ENCODE measurements at places on chromosomes 2 and 18.
A peak's percentile ranks its signal among the peaks of the same experiment; 100 is the strongest.

GRCh38 chr18:5073026-5073944, 123.8 kb downstream of the AKAIN1 start:
- peak; percentile 50 for DNase-seq

DNA sequence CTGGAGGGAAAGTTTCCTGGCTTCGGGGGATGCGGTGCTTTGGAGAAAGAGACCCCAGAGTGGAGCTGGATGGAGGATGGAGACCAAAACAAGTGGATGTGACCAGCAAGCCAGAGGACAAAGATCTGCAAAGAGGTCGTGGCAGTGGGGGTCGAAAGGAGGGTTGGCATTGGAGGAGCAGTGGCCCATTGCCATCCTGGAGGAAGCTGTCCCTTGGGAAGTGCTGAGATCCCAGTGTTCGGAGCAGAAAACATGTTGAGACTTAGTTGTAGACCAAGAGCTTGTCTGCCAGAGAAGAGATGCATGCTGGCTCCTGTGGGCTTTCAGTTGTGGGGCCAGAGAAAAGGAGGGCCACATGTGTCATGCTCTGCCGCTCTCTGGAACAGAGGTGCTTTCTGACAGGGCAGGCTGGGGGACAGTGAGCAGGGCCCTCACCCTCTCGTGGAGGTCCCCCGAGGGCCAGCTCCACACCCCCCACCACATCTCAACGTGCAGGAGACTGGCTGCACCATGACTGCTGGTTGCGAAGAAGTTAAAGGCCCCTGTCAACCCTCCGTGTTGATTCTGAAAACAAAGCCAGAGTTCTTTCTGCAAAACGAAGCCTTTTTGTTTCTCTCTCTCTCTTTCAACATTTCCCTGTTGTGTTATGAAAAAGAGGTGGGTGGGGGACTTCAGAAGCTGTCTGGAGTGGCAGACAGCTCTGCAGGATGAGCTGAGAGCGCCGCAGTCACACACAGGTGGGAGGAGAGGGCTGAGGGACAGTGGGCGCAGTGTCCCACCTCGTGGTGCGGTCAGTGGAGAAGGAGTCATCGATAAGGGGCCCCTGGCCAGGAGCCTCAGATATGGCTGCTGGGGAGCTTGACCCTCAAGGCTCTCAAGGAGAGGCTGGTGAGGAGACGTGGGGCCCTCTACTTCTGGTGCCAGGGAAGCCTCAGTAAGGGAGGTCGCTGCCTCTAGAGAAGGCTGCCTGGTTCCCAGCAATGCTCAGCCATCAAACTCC, 77.6 kb upstream of the BCL2L11 start:
- no peak for DNase-seq

DNA sequence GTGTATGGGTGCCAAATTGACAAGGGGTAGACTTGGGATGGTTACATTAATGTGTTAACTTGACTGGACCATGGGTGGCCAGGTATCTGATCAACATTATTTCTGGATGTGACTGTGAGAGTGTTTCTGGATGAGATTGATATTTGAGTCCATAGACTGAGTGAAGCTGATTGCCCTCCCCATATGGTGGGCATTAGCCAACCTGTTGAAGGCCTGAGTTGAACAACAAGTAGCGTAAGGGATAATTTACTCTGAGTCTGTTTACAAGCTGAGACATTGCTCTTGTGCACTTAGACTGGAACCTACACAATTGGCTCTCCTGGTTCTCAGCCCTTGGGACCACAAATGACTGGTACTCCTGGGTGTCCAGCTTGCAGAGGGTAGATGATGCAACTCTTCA, 240.1 kb downstream of the ASXL3 start:
- DNase-seq, result no peak

- no peak for DNase-seq
Measured at GRCh38 chr2:238106339-238106697, 6.2 kb downstream of the ESPNL start.

GRCh38 chr2:207399301-207399700, 130.5 kb upstream of the CREB1 start:
- no peak for DNase-seq

- DNase-seq, result no peak
Measured at GRCh38 chr2:230614913-230615332, 97.7 kb upstream of the CAB39 start.

GRCh38 chr2:40168546-40168945, 283.3 kb downstream of the SLC8A1 start:
- DNase-seq, result no peak

DNA sequence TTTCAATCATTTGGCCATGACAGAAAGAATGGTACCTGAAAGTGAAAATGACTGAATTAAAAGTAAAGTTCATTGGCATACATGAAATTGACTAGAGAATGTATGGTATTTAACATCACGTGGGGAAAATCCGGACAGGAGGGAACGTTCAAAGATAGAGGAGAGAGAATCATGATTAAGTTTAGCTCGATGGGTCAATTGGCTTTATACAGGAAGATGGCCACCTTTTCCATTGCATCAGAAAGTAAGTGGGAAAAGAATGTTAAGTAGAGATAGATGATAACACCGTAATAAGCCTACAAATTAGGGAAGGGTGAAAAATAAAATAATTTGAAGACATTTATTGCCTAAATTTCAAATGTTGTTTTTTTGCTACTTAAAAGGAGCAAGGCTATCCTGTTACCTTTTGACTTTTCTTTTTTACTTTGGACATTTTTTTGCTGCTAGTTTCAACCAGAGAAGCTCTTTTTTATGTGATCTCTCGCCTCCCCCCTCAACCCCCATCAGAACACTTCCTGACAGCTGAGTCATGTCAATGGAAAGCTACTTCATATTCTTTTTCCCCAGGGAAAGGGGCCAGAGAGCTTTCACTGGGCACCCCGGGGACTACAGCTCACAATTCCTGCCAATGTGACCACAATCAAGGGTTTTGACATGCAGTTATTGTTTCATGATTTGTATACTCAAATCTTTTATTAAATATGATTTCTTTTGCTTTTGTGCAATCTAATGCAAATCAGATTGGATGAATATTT, 767 bp upstream of the CCDC102B start:
- DNase-seq, result no peak

GRCh38 chr2:172091000-172091641, 5.8 kb downstream of the DLX1 start:
- DNase-seq, result no peak

DNA sequence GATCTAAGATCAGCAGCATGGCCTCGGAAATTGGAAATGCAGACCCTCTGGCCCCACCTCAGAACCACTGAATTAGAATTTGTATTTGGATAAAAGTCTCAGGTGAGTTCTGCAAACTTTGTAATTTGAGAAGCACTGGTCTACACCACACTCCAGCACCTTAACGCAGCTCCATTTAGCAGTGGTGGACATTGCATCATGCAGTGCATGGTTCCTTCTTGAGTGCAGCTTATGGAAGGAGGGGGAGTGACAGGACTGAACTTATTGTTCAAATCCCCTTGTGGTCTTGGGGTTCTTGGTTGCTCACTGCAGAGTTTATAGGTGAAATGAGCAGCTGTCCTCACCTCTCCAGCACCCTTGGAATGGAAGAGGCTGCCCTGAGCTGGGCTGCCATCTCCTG, 17.4 kb upstream of the STEAP3 start:
- DNase-seq, result no peak

DNA sequence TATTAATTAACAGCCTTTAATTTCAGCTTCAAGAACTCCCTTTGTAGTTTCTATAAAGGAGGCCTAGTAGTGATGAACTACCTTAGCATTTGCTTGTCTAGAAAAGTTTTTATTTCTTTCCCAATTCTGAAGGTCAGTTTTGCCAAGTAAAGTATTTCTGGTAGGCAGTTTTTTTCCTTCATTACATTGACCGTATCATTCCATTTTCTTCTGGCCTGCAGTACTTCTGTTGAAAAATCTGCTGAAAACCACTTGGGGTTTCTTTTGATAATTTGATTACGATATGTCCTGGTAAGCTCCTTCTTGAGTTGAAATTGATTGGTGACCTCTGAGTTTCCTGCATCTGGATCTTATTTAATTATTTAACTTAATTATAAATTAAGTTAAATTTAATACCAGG, 691.8 kb downstream of the TSN start:
- no peak for DNase-seq

DNA sequence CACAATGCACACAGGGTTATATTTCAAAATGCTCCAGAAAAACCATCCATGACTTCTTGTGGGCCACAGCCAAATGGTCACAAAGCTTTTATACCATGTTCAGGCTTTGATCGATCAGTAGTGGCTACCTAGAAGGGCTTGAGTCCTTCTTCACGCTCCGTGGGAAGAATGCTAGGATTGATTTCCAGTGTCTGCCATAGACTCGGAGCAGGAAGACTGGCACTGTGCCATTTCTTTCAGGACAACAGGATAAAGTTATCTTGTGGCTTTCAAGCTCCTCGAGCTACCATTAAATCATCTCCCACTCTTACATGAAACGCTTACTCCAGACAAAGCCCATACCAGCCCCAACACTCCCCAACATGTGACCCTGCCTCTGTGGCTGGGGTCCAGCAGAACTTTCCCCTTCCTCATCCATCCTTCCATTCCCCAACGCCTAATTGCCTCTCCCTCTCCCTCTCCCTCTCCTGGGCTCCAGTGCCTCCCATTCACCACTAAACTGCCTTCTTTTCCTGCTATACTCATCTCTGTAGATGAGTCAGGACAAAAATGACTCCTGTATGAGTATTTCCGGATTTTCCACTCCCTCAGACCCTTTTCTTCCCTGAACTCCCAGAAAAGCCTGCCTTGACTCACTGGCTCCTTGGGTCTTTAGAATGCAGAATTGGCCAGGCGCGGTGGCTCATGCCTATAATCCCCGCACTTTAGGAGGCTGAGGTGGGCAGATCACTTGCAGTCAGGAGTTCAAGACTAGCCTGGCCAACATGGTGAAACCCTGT, 40.9 kb downstream of the ADD2 start:
- DNase-seq, result no peak

DNA sequence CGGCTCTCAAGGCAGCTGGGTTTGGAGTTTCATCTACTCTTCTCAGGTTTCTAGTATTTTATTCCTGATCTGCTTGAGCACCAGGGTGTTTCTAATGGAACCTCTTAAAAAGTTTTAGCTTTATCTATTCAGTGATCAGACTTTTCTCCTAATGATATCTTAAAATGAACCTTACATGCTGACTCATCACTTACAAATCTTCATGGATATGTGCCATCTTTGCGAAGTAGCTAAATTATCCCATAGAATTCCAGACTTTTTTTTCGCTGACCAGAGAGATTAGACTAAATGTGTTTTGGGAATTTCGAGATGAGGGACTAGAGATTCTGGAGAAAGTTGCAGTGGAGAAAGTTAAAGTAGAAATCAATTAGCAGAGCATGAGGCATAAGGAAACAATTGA, 401.0 kb downstream of the GRB14 start:
- DNase-seq, result no peak

- no peak for DNase-seq
Measured at GRCh38 chr2:72494392-72494791, 331.4 kb downstream of the EXOC6B start.

- no peak for DNase-seq
Measured at GRCh38 chr2:241017228-241017940, 19.0 kb downstream of the SNED1 start.

DNA sequence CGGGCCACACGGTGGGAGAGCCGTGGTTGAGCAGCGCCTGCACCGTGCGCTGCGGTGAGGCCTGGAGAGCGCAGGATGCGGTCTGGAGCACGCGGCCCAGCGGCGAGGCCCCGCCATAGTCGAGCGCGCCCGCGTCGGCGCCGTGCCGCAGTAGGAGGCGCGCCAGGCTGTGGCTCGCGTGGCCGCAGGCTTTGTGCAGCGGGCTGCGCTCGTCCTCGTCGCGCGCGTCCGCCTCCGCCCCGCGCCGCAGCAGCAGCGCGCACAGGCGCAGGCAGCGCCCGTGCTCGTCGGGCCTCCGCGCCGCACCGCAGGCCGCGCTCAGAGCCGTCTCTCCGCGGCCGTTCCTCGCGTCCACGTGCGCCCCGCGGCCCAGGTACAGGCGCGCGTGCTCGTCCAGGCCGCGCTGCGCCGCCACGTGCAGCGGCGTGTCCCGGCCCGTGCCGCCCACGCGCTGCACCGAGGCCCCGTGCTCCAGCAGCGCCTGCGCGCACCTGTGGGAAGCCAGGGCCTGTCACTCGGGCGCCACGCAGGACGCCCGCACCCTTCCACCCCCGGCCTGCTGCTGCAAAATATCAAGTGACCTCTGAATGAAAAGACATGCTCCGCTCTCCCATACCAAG, 46.3 kb upstream of the GBX2 start:
- DNase-seq, result no peak

DNA sequence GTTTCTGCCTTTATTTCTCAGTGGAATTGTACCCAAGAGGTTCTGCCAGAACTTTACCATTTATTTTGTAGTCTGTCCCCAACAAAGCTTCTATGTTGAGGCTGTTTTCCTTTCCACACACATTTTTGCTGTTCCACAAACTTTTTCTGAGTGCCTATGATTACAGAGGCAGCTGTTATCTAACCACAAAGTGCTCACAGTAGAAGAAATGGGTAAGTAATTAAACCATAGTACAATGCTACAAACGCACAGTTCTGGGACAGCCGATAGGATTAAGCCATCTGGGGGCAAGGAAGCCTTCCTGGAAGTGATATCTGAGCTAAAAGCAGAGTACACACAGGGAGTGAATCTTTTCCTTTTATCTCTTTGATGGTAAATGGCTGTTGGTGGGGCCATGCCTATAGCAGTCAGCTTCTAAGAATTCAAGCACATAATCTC, 3.9 kb upstream of the MGAT4A start:
- no peak for DNase-seq

DNA sequence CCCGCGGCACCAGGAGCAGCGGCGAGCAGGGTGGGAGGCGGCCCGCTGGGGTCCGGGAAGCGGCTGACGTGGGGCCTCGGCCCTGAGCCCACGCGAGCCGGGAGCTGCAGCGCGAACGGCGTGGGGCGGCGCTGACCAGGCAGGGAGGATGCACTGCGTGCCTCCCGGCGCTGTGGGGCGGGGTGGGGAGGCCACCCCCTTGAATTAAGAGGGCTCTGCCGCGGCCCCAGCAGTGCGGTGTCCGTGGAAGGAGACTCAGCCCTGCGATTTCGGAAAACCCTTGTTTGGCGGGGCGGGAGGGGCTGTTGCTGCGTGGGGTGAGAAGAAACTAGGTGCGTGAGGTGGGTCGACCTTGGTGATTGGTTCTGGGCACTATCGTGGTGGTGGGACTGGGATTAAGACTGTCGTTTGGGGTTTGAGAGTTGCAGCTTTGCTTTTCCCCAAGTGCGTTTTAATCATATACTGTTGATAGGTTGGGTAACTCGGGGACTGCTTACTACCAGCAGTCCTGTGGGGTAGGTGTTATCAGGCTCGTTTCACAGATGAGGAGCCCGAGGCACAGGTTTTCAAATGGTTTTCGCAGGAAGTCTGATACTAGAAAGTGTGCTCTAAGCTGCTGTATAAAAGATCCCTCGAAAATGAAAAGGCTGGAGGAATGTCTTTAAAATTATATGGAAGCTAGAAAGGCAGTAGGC, 722 bp downstream of the ACSL3 start:
- no peak for DNase-seq

DNA sequence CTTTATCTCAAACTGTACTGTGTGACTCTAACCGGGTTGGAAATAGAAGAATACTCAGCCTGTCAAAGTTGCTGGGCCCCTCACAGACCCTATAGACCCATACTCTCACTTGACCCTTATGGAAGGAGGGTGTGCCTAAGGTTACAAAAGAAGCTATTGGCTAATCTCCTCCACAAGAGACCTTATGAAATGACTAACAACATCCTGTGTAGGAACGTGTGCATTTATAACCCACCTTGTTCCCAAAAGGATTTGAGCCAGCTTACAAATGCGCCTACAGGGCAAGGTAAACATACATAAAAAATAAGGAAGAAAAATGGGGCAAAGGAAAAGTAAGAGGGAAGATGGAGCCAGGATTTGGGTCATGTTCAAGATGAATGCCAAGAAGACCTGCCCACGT, 225.4 kb upstream of the SMAD2 start:
- no peak for DNase-seq

GRCh38 chr2:121810959-121811853, 55.8 kb downstream of the TSN start:
- DNase-seq, result peak; percentile 58
